ENCODE measurements at places on chromosomes 16 and 17.

DNA sequence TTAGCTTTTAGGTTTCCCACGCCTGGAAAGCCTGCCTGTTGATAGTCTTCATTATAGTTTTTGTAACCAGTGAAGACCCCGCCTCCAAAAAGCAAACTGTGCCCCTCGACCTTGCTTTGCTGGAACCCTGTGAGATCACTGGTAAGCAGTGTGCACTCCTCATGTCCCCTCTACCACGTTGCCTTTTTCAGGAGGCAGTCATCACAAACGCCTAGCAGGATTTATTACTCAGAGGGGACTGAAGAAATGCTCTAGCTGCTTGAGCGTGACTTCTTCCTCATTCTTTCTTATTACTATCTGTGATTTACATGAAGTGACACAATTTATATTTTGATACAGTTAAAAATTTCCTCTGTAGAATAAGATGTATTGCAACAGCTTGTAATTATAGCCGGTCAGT, 6.5 kb upstream of the KRTAP3-1 start:
- DNase-seq: no peak

GRCh38 chr16:66036793-66037715, 329.4 kb upstream of the CDH5 start:
- DNase-seq: no peak

GRCh38 chr17:31469959-31470358, 78.5 kb downstream of the RAB11FIP4 start:
- DNase-seq: no peak

DNA sequence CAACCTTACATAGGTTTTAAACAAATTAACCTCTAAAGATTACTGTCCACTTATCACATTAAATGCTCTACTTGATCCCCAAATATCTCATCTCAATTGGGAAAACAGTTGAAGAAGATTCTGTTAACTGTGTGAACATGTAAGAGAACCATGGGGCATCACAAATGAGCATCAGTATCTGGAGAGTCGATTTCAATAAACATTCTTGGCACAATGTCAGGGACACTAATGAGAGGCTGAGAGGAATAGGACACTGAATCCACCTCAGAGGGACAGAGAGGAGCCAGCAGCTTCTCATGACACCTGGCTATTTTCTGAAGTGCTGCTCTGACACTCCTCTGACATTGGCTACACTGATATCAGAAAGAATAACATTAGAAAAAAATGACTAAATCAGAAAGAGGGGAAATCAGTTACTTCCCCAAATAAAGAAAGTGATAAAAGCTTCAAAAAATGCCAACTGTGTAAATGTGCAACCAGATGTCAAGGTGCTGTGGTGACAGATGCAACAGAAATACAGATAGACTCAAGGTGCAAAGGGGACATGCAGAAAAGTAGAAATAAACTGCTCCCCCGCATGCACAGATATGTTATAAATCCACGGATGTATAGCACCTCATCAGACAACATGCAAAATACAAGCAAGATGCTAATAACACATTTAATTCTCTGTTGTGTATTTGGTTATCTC, 67.4 kb downstream of the SNX11 start:
- no peak for DNase-seq

DNA sequence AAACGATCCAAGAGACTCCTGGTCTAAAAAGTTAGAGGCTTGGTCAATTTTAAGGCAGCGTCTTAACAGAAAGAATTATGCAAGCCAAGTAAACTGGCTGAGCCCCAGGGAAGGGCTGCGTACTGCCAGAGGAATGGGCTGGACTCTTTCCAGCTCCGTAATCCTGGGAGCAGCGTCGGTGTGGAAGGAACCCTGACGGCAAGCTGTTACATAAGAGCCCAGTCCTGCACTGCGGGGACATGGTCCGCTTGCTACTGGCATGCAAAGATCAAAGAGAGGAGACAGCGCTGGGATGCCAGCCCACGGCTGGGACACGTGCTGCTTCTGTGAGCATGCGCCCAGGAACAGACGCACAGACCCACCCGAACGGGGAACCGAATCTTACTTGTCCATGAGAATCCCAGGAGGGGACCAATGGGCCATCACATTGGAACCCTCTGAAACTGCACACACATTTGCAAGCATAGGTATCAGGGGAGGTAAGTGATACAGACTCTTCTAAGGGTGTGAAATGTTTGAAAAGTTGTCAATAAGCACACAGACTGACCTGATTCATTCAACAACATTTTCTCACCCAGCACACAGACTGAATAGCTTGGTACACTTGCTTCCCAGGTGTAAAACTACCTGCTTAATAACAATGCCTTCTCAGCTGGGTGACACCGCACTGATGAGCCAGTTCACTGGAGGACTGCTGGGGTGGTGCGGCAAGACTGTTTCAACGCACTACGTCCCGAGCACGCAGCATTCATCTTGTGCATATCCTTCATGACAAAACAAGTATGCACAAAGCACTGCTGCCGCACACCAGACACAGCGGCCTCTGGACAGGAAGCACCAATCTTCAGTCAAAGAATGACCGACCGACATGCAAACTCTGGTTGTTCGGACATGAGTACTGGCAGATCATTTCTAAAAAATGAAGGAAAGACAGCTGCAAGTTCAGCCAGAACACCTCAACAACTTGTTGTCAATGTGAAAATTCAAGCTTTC, 94.9 kb downstream of the ANKRD11 start:
- DNase-seq: peak; percentile 74

GRCh38 chr16:81487301-81487720, 42.7 kb downstream of the CMIP start:
- no peak for DNase-seq

- peak; percentile 95 for DNase-seq
These were observed at the start of gene LUC7L for GRCh38 chr16:228852-229730. TSS of gene LUC7L (minus strand) at chr16:229449. CDS start at chr16:229339, 110 bp downstream.

- DNase-seq: no peak
These were observed 27.7 kb downstream of the ABCC1 start for GRCh38 chr16:15976929-15977637.

- no peak for DNase-seq
These were observed 5.5 kb downstream of the ODF4 start for GRCh38 chr17:8345052-8345690.

DNA sequence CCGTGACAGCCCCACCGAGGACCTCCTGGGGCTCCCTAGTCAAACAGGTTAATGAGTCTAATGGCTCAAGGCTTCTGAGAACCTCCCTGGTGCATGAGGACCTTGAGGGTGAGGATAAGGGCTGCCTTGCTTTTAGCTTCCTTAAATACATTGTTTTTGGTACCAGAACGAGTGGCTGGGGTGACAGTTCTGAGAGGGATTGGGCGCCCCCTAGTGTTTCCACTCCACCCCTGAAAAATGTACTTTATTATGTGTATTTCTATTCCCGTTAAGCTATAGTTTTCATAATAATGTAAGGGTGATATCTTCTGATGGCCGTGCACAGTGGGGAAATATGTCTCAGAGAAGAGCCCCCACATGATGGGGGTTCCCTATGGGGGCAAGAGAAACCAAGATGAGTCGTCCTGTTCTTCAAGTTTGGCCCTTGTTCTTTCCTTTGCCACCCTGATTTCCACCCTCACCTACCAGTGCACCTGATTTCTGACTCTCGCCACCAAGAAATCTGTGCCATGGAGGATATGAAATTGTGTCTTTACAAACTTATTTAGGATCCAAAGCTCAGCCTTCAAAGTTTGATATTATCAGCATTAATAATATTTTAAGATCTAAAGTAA, 14.5 kb upstream of the VWA3A start:
- peak; percentile 74 for DNase-seq

- DNase-seq: no peak
These were observed 57.1 kb upstream of the AXIN2 start for GRCh38 chr17:65618516-65618915.

DNA sequence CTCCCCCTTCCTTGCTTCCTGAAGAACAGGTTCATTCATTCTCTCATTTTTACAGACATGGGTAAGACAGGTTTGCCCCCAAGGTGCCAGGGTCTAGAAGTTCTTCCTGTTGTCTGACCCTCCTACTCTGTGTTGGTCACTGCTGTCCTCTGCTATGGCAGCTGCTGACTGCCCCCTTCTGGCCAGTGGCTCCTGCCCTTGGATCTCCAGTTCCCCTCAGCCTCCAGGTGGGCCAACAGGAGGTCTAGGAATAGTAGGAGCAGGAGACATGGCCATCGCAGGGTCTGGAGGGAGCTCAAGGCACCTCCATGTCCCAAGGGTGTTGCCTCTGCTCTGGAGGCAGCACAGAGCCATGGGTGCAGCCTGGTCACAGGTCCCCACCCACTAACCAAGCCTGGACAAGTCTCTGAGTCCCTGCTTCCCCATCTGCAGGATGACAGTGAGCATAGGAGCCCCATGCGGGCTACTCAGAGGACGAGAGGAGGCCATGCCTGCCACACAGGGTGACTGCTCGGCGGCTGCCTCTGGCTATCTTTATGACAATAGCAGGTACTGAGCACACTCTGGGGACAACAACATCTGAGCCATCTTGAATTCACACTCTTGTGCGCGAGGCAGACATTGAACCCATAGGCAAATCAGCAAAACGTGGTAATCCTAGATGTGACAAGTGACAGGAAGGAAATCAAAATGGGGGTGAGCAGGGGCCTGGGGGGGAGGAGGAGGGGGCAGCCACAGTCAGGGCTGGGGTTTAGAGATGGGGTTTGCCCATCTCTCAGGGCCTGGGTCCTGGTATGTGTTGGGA, 27.0 kb upstream of the NXPH3 start:
- DNase-seq: peak; percentile 76

- DNase-seq: peak; percentile 99
These were observed 12.1 kb downstream of the HSD3B7 start for GRCh38 chr16:30996985-30997724.

GRCh38 chr17:40448639-40449261, 5.5 kb downstream of the IGFBP4 start:
- DNase-seq: no peak

DNA sequence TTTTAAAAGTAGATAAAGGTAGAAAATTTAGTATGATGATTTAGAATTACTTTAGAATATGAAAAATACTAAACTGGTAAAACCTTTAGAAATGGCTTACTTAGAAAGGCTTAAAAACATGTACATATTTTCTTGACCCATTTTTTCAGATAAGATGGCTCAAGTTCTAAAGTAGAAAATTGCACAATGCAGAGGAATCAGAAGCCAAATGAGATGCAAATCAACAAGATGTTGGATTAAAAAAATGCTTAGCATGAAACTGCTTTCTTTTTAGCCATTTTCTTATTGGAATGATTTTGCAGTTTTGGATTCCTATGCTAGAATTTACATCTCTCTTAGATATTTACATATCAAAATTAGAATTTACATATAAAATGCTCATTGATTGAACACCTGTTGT, 1.5 kb upstream of the KRTAP3-1 start:
- DNase-seq: no peak

GRCh38 chr17:20174588-20175265, 165.6 kb downstream of the SPECC1 start:
- DNase-seq: no peak

DNA sequence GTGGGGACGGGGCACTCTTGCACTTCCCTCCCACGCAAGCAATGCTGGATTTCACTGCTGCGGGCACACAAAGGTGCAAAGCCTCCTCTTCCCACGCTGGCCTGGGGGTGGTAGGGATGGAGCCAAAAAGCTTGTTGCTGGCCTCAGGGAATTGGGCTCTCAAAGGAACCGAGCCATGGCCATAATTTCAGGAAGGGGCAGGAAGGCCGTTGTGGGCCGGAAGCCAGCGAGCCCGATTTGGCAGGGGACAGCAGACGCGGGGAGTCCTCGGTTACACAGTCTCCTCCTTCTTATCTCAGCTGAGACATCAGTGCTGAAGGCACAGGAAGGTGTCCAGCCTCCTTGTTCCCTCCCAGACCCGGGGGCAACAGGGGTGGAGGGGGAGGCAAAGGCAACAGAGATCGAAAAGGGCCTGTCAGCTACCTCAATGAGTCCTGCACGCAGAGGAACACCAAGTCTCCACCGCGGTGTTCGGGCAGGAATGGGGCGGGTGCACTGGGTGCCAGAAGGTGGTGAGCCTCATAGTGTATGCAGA, 59.5 kb downstream of the SLFN11 start:
- no peak for DNase-seq

DNA sequence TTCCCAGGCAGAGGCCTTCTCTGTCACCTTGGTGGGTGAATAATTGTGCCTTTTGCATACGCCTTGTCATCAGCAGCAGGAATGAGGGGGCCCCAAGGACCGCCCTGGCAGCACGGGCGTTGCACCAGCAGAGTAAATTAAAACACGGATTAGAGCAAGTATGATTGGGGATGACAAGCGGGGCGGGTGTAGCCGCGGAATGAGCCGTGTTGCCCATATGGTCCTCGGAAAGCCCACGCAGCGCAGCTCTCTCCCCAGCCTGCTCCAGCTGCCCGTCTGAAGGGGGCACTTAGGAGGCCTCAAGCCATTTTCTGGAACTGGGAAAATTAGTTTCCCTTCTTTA, 299.4 kb upstream of the IRX3 start:
- no peak for DNase-seq

GRCh38 chr16:11783319-11784037, 13.6 kb downstream of the ZC3H7A start:
- DNase-seq: no peak

DNA sequence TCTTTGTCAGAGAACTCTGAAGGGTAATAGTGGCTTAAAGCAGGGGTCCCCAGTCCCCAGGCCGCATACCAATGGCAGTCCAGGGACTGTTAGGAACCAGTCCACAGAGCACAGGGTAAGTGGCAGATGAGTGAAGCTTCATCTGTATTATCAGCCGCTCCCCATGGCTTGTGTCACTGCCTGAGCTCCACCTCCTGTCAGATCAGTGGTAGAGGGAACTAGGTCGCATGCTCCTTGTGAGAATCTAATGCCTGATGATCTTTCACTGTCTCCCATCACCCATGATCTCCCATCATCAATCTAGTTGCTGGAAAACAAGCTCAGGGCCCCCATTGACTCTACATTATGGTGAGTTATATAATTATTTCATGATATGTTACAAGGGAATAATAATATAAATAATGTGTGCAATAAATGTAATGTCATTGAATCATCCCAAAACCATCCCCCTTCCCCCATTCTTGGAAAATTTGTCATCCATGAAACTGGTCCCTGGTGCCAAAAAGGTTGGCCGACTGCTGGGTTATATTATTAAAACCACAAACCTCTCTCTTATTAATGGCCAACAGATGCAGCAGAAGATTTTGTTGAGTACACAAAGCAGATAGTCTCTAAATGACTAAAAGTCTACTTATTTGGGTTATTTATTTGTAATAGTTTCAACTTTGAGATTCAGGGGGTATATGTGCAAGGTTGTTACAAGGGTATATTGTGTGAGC, 782.7 kb downstream of the CDH11 start:
- no peak for DNase-seq

DNA sequence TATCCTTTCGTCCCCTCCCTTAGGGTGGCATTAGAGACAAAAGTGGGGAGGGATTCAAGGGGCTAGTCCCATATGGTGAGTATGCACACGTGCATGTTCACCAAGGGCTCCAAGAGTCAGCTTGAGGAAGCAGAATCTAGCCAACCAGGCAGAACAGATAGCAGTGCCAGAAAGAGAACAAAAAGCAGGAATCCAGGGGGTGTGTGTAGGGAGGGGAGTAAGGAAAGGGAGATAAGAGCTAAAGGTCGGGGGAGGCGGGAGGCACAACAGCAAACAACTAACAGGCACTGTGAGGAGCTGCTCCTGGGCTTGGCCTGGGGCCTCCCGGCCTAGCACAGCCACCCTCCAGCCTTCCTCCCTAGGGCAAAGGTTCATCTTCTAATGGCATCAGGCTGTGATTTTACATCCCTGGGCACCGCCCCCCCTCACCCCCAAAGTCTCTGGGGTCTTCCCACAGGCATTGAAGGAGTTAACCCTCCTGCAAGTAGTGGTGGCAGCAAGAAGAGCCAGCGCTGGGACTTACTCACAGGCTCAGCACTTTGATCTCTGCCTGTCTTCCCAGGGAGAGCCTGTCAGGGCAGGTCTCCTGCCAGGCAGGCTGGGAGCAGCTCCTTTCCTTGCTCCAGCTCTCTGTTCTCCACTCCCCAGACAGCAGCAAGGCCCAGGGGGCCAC, 12.4 kb upstream of the SUPT4H1 start:
- DNase-seq: no peak

Measured in iPS-NIHi11 (cell line).